Ureter (tissue), 1 donor: ENCODE measurements at places on chromosomes 11 and 22.

DNA sequence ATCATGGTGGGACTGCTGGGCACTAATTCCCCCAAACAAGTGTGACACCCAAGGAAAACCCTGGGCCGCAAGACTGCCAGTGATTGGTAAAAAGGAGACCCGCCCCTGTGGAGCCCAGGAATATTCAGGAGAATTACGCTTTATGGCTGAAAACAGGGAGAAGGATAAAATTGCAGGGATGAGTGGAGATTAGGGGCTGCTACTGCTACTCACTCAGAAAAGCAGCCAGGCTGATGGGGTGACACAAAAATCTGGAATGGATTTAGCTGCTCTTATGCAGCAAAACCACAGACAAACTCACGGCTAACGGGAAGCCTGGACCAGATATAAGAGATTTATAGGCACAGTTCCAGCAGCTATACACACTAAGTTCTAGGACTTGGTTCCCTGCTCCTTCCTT, 4.4 kb upstream of the FBXO3 start:
- DNase-seq = no peak

GRCh38 chr22:35140879-35141745, 75.2 kb downstream of the ISX start:
- no peak for DNase-seq

DNA sequence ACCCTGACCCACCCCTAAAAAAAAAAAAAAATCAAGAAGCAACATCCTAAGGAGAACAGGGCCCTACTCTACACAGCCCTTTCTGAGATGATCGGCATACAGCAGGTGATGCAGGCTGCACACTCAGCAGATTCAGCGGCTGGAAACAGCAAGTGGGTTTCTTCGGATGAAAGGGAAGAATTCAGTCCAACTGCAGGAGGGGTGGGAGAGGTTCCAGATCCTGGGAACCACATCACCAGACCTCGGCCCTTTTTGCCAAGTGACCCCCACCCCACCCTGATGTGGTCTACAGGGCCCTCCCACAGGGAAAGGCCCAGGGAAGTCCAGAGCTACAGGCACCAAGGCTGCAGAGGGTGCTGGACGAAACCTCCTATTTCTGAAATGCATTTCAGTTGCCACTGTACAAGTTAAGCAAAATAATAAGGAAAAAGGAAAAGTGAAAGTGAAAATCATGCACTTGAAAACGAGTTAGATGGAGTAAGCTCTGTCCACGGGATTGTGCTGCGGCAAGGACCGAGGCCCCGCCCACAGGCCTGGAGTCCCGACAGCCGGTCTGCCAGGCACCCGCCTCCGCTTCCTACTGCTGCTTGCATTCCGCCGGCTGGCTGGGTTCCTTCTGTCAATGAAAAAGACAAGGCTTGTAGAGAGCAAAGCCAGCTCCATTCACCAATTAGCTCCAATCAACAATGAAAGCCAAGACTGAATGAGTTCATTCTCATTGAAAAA, 16.0 kb upstream of the PHLDA2 start:
- peak; percentile 92 for DNase-seq

- DNase-seq = no peak
These were observed 94.7 kb upstream of the NAV2 start for GRCh38 chr11:19617696-19618523.

- no peak for DNase-seq
These were observed 25.7 kb downstream of the OSBP2 start for GRCh38 chr22:30720263-30720837.

GRCh38 chr11:22581354-22582150, 44.1 kb downstream of the FANCF start:
- no peak for DNase-seq

DNA sequence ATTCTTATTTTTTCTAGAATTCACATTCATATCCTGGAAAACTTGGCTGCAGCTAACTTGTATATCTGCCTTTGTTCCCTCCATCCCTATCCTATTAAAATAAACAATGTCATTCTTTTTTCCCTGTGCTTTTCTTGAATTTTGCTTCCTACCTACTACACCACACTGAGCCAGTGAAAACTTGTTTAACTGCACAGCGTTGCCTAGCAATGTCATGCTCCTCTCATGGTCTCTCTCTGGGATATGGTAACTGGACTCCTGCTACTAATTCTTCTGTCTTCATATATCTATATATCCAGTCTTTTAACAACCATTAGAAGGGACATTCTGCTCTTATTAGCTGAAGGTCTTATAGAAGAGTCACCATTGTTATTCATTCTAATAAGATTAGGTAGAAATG, 434.4 kb downstream of the METTL15 start:
- no peak for DNase-seq
